NCI-H526 treated with DMSO at 0.1 percent for 48 hours (cell line): ENCODE measurements at places on chromosomes 16 and 17.

GRCh38 chr17:39327109-39327508 is 74.3 kb downstream of the FBXL20 start:
- DNase-seq = no peak

GRCh38 chr17:77325577-77326075 is 184.9 kb downstream of the SEC14L1 start:
- DNase-seq = no peak

- DNase-seq = no peak
Observed at GRCh38 chr17:40198576-40198975, 20.5 kb upstream of the WIPF2 start.

DNA sequence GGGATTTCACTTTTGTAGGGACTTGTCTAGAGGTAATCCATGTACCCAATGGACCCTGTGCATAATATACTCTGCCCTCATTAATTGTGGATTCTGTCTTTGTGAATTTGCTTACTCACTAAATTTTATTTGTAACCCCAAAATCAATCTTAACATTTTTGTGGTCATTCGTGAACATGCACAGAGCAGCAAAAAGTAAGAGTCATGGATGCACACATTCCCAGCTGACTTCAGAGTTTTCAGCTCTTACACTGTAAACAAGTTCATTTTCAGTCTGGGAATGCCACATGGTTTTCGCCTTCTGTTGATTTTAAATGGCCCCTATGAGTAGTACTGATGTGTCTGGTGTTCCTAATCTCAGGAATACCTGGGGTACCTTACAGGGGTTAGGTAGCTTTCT is 24.3 kb downstream of the TAC4 start:
- DNase-seq = no peak

GRCh38 chr16:12793865-12794240 is 9.8 kb downstream of the CPPED1 start:
- DNase-seq = no peak

- DNase-seq = no peak
Observed at GRCh38 chr16:899683-900060, 71.1 kb downstream of the LMF1 start.

GRCh38 chr16:72444696-72445095 is 272.7 kb upstream of the PMFBP1 start:
- no peak for DNase-seq

GRCh38 chr17:50072925-50073324 is 17.0 kb downstream of the ITGA3 start:
- no peak for DNase-seq

DNA sequence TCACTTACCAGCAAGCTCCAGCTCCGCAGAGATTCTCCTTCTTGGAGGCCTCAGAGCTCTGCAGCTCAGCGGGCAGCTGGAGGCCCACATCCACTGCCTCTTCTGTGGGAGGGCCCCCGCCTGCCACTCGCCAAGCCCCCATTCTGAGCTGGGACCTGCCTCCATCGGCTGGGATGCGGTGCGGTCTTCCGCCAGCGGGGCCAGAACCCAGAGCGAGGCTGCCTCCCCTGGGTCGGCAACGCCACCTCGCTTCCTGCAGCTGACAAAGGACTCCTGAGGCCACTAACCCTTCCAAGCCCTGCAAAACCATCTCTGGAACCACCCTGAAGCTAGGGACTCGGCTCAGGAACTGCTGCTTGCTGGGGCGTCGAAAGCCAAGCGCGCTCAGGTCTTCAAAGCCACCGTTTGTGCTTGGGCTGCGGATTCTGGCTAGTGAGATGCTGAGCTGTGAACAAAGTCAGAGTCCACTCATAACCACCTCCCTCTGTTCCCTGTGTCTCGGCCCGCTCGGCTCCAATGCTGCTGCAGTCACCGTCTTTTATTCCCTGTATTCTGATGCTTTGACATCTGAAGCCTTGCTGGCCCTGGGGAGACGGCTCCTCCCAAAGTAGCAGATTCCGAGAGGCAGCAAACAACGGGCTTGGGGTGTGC is 174.3 kb downstream of the ENGASE start:
- DNase-seq = no peak

GRCh38 chr17:55691666-55692065 is 31.0 kb downstream of the TMEM100 start:
- DNase-seq = no peak

DNA sequence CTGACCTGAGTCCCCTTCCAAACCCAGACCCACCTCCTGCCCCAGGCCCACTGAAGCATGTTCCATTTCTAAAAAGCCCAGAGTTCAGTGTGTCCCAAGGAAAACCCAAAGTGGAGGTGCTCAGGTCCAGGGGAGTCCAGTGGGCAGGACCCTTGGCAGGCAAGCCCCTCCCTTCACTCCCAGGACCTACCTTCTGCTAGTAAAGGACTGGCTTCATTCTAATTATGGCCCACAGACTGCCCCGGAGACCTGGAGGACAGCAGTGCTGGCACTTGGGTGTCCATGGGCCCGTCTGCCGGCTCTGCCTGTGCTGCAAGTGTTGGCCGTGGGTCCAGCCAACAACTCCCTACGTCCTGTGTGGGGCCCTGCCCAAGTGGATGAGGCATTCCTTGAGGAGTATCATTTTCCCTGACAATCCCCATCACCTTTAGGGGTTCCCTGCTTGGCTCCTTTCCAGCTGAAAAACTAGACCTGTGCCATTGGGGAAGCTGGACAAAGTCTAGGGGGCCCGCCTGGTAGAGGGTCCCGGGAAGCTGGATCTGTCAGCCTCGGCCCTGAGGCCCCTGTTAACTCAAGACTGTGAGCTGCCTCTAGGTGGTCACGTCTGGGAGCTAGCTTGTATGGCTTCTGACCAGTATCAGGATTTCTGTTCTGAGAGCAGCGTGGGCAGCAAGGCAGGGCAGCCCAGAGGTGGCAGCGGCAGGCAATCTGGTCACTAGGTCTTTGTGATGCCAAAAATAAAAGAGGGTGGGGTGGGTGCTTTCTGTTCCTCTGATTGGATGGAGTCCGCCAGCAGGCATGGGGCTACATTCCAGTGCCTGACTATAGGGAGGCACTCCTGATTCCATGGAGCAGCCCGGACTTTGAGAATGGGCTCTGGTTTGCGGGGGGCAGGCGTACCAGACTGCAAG is 8.2 kb downstream of the CBX2 start:
- DNase-seq = no peak

- no peak for DNase-seq
Observed at GRCh38 chr17:27422601-27423000, 33.6 kb upstream of the KSR1 start.

GRCh38 chr16:78770353-78771091 is 671.1 kb downstream of the WWOX start:
- peak; percentile 3 for DNase-seq

GRCh38 chr16:84815462-84815861 is 4.3 kb upstream of the CRISPLD2 start:
- no peak for DNase-seq

DNA sequence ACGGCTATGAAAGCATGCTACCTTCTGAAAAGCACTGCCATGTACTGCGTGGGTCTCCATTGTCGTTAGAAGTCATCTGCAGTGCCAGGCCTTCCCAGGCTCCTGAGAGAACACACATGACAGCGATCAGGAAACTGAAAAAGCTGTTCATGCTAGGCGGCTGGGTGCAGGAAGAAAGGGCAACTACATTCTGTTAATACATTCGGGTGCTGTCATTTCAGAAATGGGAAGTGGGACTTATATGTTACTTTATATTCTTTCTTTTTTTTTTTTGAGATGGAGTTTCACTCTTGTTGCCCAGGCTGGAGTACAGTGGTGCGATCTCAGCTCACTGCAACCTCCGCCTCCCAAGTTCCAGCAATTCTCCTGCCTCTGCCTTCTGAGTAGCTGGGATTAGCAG is 19.9 kb downstream of the CFAP20 start:
- DNase-seq = no peak

DNA sequence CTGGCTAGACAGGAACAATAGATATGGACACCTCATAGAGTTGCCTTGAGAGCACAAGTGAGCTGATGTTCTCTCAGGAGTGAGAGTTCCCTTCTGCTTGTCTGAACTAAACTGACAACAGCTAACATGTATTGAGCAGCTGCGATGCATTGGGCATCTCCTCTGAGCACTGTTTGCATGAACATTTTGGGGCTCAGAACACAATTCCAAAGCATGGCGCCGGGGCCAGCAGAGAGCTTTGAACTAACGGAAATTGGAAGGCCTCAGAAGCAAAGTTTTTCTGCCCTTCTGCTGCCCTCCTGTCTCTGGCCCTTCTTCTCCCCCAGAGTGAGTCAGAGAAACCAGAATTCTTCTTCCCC is 38.1 kb downstream of the TRPV2 start:
- DNase-seq = no peak

GRCh38 chr17:77366558-77367245 is 225.9 kb downstream of the SEC14L1 start:
- DNase-seq = no peak

DNA sequence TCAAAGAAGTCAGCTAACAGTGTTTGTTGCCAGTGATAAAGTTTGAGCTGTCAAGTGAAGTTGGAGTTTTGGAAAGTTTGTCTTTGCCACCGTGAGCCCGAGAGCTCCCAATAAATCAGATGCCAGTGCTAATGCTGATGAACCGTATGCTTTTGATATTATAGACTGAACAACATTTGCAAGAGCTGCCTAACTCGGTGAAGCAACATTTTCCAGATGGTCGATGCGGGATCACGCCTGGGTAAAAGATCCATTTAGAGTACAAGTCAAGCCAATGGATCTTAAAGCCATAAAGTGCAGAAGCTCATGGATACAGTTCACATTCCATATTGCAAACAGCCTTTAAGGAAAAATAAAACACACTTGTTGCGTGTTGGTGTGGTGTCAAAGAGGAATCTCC is 9.6 kb downstream of the BANP start:
- no peak for DNase-seq

DNA sequence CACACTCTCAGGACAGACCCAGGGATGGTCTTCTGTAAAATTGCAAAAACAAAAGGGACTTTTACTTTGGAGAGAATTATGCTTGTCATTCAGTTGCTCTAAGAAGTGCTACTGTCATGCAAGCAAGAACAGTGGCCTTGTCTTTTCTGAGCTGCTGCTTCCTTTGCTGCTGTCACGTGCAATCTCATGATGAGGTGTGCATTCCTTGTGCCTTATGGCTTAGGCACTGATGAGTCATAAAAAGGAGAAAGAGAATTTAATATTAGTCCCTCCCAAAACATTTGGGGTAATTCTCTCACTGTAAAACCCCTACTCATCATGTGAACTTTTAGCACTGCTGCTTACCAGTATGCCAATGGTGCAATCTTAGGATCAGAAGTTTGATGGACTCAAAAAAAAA is 2051.3 kb downstream of the TP53TG3F start:
- no peak for DNase-seq

DNA sequence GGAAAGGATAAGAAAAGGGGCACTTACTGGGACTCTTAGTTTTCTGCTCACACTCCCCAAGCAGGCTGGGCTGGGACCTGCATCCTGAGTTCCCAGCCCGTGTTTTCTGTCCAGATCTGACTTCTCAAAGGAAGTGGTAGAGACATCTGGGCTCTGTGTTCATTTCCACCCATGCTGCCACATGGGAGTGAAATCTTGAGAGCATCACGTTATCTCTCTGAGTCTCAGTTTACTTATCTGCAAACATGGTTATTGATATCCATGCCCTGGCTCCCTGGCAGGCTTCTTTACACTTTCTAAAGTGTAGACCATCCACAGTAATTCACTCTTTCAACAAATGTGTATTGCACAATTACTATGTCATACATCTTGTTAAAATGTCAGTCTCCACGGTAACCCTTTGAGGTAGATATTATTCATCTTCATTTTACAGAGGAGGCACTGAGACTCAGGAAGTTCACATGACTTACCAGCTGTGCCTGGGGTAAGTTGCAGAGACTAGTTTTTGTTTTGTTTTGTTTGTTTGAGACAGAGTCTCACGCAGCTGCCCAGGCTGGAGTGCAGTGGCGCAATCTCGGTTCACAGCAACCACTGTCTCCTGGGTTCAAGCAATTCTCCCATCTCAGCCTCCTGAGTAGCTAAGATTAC is 3.4 kb downstream of the ZNF688 start:
- DNase-seq = no peak

- DNase-seq = peak; percentile 69
Observed at GRCh38 chr17:81484195-81484979, 28.2 kb downstream of the ACTG1 start.

GRCh38 chr16:15533386-15533785 is 99.0 kb downstream of the BMERB1 start:
- DNase-seq = no peak

DNA sequence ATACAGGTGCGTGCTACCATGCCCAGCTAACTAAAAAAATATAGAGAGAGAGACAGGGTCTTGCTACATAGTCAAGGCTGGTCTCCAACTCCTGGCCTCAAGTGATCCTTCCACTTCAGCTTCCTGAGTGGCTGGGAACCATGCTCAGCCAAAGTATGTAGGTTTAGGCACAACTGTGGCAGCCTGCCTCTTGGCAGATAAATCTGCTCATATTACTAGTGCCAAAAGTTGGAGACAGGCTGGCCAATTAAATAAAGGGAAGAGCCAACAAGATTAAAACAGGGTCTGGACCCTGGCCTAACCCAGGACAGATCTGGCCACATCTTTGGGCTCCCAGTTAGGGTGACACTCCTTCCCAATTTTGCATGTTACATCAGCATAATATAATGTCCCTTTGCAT is 151.7 kb downstream of the CBLN1 start:
- no peak for DNase-seq

DNA sequence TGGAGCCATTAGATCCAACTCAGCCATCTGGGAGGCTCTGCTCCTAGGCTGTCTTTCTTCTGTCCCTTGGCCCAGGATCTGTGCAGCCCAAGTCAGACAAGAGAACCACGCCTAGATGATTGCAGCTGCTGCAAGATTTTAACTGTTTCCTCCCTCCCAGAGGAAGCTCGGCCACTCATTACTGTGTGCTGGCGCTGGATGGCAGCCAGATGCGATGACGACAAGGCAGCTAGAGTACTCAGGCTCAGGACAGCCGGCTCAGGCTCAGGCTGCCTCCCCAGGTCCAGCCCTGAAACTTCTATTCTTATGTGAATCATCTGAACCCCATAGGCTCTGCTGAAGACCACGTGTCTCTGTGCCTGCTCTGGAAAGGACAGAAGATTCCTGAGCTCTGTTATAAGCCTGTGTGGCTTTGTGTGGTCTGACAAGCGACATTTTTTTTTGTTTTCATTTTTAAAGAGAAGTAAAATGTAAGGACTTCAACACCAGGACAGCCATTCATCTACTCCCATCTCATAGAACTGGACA is 32.1 kb upstream of the FBXW10B start:
- no peak for DNase-seq

DNA sequence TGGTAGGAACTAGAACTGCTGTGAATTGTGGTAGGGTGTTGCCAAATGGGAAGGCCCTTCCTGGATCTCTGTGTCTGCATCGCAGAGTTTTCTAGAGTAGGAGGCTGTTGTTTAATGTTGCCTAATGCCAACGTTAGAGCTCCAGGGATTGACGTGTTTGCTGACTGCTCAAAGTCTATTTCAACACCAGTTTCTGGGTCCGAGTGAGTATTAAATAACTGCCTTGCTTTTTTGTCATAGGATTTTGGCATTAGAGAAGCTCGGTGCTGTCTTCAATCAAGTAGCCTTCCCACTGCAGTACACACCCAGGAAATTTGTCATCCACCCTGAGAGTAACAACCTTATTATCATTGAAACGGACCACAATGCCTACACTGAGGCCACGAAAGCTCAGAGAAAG is 40.0 kb downstream of the SF3B3 start:
- DNase-seq = no peak

GRCh38 chr17:48589831-48590606 is at the start of gene HOXB3:
Gene HOXB3, minus strand, starts transcription at chr17:48590241. Its CDS starts 37,767 bp downstream, at chr17:48552474.
- DNase-seq = no peak

- peak; percentile 58 for DNase-seq
Observed at GRCh38 chr17:80876950-80877728, 114.5 kb upstream of the CHMP6 start.

- no peak for DNase-seq
Observed at GRCh38 chr17:80802626-80803450, 188.8 kb upstream of the CHMP6 start.

- DNase-seq = no peak
Observed at GRCh38 chr16:70250748-70251628, 752 bp downstream of the EXOSC6 start.
